ENCODE measurements at places on chromosomes 6 and 20.

- no peak for DNase-seq
Measured at GRCh38 chr20:40535816-40536215, 153.2 kb downstream of the MAFB start.

- no peak for DNase-seq
Measured at GRCh38 chr6:16657768-16658167, 103.5 kb downstream of the ATXN1 start.

GRCh38 chr6:14824484-14825275, 421.2 kb upstream of the JARID2 start:
- no peak for DNase-seq

DNA sequence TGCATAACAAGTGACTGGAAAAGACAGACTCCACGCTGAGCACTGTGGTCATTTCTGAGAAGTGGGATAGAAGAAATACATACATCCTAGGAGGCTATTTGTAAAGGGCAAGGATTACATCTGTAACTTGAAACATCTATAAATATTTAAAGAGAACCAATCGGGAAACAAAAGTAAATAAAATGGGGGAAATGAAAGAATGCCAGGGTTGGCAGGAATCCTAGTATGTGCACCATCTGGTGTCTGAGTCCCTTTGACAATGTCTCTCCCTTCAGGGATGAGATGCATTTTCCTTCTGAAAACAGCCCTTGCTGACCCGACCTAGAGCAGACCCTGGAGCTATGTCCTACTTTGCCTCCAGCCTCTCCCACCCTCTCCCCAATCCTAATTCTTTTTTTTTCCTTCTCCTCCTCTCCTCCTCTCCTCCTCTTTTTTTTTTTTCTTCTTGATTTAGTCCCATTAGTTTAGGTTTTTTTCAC, 53.2 kb downstream of the VSTM2L start:
- DNase-seq, result no peak

DNA sequence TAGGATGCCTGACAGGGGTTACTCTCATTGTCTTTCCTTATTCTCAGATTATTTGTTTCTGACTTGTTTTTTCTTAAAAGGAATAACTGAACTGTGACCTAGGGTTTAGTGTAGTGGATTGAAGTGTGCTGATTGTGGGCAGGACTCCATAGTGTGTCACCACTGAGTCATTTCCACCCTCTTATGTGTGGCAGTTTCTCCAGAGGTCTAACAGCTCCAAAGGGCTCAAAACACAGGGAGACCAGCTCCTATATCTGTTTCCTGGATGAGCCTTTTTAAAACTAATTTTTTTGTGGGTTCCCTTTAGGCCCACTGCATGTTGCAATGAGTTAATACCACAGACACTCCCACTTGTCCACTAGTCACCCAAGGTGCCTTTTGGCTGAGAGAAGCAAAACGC, 951.1 kb upstream of the ADGRB3 start:
- DNase-seq, result no peak

- no peak for DNase-seq
Measured at GRCh38 chr20:8652396-8652795, 416.5 kb upstream of the PLCB4 start.

DNA sequence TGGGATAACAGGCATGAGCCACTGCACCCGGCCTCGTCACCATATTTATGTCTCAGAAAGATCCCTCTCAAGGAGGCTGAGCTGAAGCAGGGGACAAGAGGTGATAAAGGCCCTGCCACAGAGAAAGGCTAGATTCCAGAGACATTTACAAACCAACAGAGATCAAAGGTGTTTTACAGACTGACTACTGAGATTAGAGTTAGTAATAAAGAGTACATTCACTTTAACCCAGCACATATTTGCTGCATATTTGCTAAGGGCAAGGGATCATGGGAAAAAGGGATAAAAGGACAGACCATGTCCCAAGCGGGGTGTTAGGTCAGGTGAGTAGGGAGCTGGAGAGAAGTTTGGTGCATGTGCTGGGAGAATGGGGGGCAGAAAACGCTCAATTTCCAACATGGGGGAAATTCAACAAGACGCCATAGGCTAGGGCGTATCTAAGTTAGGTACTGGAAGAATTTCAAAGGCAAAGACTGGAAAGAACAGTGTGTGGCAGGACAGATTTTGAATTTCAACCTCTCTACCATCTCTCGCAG, 43.8 kb upstream of the SEC63 start:
- no peak for DNase-seq

DNA sequence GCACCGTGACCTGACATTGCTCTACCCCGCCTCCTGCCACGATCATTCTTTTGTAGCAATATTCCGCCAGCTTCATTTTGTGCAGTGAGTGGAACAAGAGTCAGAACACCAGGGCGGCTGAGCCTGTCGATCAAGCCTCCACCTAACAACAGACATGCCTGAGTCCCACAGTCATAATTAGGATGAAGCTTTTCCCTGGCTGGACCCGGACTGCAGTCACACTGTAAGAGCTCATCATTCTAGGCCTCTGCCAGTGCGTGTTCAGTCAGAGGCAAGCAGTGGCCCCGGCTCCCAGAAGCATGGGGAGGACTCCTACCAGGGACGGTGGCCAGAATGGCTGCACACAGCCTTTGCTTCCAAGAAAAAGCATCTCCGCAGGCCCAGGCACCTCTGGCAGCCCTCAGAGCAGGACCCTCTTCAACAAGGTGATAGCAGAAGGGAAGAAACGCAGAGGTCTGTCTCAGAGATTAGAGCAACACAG, 23.2 kb upstream of the UNC93A start:
- no peak for DNase-seq

DNA sequence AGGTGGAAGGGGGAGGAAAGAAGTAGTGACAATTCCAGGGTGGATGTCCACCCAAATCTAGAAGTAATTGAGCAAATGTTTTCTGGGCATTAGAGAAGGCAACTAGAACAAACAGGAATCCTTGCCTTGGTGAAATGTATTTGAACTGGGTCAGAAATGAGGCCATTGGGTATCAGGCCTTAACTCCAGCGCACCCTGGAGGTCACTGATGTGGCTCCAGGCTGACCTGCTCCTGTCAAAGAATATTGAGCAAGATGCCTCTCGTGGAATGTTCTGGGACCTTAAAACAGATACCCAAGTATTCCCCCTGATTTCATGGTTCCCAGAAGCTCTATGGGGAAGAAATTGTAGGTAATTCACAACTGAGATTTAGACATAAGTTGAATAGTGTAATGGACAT, 6.9 kb downstream of the HLA-DPB1 start:
- DNase-seq, result peak; percentile 67

GRCh38 chr6:15776458-15776980, 113.7 kb upstream of the DTNBP1 start:
- DNase-seq, result no peak

GRCh38 chr20:6744805-6745204, 22.7 kb upstream of the BMP2 start:
- no peak for DNase-seq

DNA sequence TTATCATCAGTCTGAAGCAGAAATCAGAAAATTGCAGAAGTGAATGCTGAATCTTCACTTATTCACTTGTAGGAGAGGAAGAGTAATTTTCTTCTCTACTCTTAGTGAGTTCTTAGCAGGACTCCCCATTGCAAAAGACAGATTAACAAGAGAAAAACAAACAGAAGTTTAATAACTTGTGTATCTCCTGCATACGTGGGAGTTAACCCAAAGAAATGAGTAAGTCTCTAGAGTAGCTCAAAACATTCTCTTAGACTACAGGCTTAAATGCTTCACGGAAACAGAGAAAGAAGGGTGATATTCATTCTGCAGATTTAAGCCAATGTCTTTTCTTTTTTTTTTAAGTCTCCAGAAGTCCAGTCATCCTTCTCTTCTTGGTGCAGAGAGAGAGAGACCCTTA, 97.9 kb upstream of the TMEM181 start:
- no peak for DNase-seq

GRCh38 chr20:44650771-44651433, 597 bp downstream of the ADA start:
- DNase-seq, result peak; percentile 42

DNA sequence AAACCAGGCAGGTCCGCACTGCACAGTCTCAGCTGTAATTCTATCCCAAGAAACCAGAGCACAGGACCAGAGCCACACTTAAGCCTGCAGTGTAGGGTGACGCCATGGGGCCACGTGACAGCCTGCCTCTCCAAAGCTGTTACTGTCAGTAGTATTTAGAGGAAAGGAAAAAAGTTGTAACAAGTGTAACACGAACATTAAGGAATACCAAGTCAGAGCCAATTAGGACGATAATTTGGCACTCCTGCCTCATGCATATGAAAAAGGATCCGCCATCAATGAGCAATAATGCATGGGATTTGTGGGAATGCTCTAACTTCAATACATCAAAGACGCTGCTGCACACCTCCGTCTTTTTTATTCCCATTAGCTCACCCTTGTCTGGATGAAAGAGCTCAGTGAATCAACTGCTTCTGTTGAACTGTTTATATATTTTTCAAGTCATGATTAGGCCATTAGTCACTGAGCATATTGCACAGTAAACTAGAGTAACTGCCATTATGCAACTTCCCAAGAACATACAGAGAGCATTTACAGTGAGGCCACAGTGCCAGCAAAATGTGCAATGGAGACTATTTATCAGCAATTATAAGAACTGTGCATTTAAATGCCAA, 79.9 kb downstream of the ATXN1 start:
- DNase-seq, result peak; percentile 51

- no peak for DNase-seq
Measured at GRCh38 chr6:143965503-143966171, 42.4 kb downstream of the PLAGL1 start.

DNA sequence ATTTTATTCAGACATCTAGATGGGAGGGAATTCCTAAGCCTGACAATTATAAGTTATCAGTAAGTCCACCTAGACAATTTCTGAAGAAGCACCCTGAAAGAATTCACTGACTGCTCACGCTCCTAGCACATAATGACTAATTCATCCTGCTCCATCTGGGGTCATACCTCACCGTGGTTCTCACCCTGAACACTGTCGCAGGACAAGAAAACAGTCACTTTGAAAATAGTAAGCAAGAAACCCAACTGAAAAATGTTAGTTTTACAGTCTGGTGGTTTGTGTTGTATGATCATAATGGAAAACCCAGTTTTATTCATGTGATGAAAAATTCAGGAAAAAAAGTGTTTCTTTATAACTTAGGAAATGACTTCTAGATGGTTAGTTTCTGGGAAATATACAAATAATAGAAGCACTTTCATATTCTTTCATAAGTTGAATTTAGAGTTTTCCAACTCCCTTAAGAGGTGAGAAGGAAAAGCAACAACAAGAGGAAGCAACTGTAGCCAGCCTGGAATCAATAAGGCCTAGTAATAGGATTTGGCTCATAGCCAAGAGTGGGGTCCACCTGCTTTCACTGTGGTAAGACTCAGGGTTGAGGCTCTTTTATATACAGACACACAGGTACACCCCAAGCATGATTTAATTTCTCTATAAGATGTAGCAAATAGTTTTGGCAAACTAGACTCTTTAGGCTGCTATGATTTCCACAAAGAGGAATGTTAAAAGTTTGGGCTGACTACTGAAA, 94.1 kb downstream of the HIVEP2 start:
- no peak for DNase-seq

GRCh38 chr20:4152696-4153235, 137.4 kb upstream of the RNF24 start:
- no peak for DNase-seq

GRCh38 chr6:147869201-147869600, 360.7 kb downstream of the SAMD5 start:
- DNase-seq, result no peak

- DNase-seq, result no peak
Measured at GRCh38 chr6:168004023-168004422, 6.6 kb downstream of the KIF25 start.

All from psoas muscle (tissue), 8 donors.